PC-9 (cell line): ENCODE measurements at places on chromosomes 2 and 18. TPM values are rescaled to one million over a fixed set of nuclear protein-coding genes. Genes with fewer than 3 reads are reported as not detected.
A peak's percentile ranks its signal among the peaks of the same experiment; 100 is the strongest.

The MC2R gene
- not detected in 2 replicates for total RNA-seq

The PCARE gene
- not detected in 2 replicates for total RNA-seq

The ATP6V1B1 gene
- total RNA-seq = 7.8 and 13.9 TPM in 2 replicates

The GFPT1 gene
- 58.3 and 60.2 TPM in 2 replicates for total RNA-seq

DNA sequence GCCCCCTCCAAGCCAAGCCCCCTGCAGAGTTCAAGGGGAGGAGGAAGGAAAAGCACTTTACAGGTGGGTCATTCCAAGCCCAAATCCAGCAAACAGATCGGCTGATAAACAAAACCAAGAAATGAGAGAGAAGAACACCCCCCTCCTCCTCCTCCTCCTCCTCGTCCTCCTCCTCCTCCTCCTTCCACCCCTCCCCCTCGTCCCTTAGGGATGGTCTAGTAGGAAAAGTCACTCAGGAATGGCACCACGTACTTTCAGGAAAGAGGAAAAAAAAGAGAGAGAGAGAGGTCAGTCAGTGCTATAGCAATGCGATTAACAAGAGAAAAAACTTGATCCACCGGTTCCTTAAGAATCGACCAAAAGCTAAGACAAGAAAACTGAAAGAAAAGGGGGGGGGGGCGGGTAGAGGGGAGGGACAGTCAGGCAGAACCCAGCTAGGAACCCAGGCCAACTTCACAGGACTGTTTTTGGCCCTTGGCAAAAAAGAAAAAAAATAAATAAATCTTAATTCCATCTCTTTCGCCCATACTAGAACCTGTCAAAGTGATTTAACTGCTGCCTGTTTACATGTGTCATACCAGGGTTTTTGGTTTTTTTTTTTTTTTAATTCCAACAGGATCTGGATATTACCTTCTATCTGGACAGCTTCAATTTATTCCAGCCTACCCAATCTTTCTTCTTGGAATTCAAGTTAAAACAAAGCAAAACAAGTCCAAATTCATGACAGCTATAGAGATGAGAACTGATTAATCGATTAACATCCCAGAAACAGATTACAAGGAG is 906 bp downstream of the IKZF2 start:
- peaks cover 32% of the 10 kb centered on the region for H3K4me1 ChIP-seq
- 0 out of 2 replicates have a peak, but pooled peaks cover 7% of the 10 kb centered on the region for H3K36me3 ChIP-seq
- H3K27ac ChIP-seq = peak overlapping the region; percentile 86

DNA sequence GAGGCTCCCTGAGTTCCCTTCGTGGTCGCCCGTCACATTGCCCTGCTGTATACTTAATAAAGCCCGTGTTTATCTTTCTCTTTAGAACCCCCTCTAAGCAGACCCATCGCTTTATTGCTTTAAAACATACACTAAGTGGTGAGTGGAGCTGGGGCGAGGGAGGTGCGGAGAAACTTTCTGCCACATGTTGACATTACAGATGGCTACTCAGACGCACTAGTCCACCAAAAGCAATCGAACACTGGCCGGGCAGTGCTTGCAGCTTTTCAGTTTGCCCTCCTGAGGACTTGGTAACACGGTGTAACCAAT is 859 bp upstream of the COLEC12 start:
- DNase-seq = no peak
- no peaks in the 10 kb centered on the region for H3K36me3 ChIP-seq
- no peak overlapping the region for H3K4me3 ChIP-seq

DNA sequence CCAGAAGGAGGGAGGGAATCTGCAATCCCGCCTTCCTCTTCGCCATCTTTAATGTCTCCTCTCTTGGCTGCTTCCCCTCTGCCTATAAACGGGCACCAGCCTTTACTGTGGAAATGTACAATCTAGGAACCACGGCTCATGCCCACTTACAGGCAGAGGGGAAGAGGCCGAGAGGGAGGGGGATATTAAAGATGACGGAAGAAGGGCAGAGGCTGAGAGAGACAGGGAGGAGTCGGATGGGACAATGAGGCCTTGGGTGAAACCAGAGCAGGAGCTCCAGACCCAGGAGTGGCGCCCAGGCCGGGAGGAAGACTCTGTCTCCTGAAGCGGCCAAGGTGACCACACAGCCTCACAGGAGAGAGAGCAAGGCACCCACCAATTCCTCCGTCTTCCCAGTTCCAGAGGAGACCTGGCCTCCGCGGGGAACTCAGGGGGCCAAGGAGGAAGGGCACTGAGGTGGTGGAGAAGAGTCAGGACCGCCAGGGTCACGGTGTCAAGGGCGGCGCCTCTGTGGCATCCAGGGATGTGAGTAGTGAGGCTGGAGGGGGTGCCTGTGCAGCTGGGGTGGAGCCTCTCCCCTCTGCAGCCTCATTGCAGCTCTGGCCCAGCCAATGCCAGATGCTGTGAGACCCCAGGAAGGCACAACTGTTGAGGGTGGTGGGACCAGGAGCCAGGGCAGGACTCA is 67.8 kb downstream of the CIB4 start:
- H3K4me1 ChIP-seq = peaks cover 15% of the 10 kb centered on the region
- H3K36me3 ChIP-seq = no peaks in the 10 kb centered on the region
- DNase-seq = no peak
- H3K27me3 ChIP-seq = no peaks in the 10 kb centered on the region
- no peak overlapping the region for H3K27ac ChIP-seq

GRCh38 chr18:32754508-32755263 is 18.1 kb downstream of the KLHL14 start:
- DNase-seq = no peak
- H3K4me1 ChIP-seq = no peaks in the 10 kb centered on the region
- H3K4me3 ChIP-seq = no peak overlapping the region
- H3K27me3 ChIP-seq = no peaks in the 10 kb centered on the region
- no peaks in the 10 kb centered on the region for H3K36me3 ChIP-seq

DNA sequence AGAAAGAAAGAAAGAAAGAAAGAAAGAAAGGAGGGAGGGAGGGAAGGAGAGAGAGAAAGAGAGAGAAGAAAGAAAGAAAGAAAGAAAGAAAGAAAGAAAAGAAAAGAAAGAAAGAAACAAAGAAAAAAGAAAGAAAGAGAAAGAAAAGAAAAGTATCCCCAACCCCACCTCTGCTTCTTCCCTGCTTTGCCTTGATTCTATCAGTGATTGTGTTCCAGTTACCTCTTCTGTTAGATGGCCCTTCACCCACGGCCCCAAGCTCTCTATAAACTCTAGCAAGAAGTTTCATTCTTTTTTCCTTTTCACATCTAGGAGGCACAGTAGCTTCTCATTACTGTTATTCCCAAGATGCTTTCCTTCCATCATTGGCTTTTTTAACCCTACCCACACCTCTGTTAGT is 1097.5 kb upstream of the ZEB2 start:
- DNase-seq = no peak
- H3K4me3 ChIP-seq = no peak overlapping the region
- no peaks in the 10 kb centered on the region for H3K36me3 ChIP-seq
- H3K4me1 ChIP-seq = 0 out of 2 replicates have a peak, but pooled peaks cover under 1% of the 10 kb centered on the region
- H3K27ac ChIP-seq = no peak overlapping the region

DNA sequence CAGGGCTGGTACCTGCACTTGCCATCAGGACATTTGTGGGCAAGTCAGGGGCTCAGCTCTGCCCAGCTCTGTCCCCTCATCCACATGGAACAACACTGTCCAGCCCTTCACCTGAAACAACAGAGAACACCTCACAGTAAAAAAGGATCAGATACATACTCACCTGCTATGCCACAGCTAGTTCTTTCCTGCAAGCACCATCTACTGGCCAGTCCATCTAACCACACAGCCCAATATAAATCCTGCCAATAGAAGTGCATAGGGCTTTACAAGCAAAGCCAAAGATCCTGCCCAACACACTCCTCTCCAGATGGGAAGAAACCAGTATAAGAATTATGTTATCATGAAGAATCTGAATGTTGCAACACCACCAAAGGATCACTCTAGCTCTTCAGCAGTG is 52.2 kb upstream of the GALNT13 start:
- H3K4me1 ChIP-seq = no peaks in the 10 kb centered on the region
- no peaks in the 10 kb centered on the region for H3K36me3 ChIP-seq
- H3K27ac ChIP-seq = no peak overlapping the region
- no peak for DNase-seq

GRCh38 chr2:109446278-109447131 is 167.3 kb downstream of the SEPTIN10 start:
- peaks cover 9% of the 10 kb centered on the region; the same call in 1 of the 2 replicates for H3K36me3 ChIP-seq
- H3K4me3 ChIP-seq = no peak overlapping the region
- no peaks in the 10 kb centered on the region for H3K27me3 ChIP-seq
- H3K4me1 ChIP-seq = no peaks in the 10 kb centered on the region
- no peak for DNase-seq

DNA sequence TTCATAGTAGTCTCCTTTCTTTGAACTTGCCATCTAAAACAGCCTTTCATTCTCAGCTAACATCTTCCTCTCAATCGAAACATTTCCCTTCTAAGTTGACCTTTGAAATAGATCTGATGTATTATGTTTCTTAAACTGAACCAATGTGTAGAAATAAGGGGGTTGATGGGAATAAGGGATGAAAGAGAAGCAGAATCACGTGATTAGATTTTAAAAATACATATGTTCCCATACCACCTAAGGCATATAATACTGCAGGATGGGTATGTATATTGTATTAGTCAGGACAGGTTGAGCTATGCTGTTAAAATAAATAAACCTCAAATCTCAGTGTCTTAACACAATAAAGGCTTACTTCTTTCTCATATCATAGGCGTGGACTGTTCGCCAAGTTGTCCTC is 207.5 kb upstream of the SRD5A2 start:
- H3K4me3 ChIP-seq = no peak overlapping the region
- H3K27me3 ChIP-seq = no peaks in the 10 kb centered on the region
- peaks cover 7% of the 10 kb centered on the region; the same call in 1 of the 2 replicates for H3K4me1 ChIP-seq
- no peak for DNase-seq
- H3K27ac ChIP-seq = no peak overlapping the region
- H3K36me3 ChIP-seq = peaks cover 6% of the 10 kb centered on the region; the same call in 1 of the 2 replicates

DNA sequence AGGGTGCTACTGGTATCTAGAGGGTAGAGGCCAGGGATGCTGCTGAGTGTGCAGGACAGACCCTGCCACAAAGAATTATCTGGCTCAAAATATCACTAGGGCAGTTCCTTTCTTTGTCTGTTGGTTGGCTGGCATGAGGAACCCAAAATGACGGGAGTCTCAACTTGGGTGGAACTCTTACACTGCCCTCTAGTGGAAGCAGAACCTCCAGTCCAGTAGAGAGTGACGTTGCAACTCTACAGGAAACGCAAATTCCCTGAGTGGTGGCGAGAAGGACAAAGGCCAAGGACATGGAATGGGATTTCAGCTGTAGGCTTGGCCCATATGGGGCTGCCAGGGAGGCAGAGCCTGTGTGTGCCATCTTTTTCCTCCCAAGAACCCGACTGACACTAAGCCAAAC is 47.1 kb downstream of the COPS8 start:
- H3K4me3 ChIP-seq = no peak overlapping the region
- no peaks in the 10 kb centered on the region for H3K27me3 ChIP-seq
- DNase-seq = no peak
- no peak overlapping the region for H3K27ac ChIP-seq
- no peaks in the 10 kb centered on the region for H3K36me3 ChIP-seq

GRCh38 chr2:211259831-211260476 is 703.6 kb downstream of the CPS1 start:
- no peaks in the 10 kb centered on the region for H3K27me3 ChIP-seq
- H3K36me3 ChIP-seq = no peaks in the 10 kb centered on the region
- H3K4me3 ChIP-seq = no peak overlapping the region
- H3K4me1 ChIP-seq = no peaks in the 10 kb centered on the region
- H3K27ac ChIP-seq = no peak overlapping the region

DNA sequence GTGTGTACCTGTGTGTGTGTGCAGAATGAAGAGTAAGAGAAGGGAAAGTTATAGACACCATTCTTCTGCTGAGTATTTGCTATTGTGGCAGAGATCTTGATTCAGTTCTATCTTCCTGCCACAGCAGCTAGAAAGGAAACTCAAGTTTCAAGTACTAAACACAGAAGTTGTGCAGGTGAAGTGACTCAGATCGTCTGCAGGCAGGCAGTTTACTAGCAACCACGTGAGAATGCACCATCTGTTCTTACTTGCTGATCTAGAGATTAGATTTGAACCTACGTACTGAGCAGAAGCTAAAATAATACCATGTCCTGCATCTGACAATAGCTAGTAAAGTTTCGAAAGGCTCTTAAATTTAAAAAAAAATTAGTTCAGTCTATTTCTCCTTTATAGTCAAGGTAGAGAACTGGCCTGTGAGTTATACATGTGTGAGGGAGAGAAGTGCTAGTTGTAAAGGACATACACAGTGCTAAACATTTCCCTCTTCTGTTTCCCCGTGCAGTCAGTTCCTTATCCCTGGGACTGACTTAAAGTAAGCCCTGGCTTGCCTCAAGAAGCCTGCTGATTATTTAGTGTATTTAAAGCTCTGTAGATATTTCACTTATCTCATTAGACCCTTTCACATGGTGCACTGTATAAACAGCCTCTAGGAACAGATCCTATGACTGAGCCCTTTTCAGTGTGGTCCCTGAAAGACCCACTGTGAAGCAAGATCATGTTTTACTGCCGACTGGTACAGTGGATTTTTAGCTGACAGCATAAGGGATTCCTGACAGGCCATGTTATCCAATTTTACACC is 45.0 kb downstream of the SLC38A11 start:
- H3K27me3 ChIP-seq = no peaks in the 10 kb centered on the region
- H3K36me3 ChIP-seq = no peaks in the 10 kb centered on the region
- no peak for DNase-seq
- H3K4me1 ChIP-seq = peaks cover 36% of the 10 kb centered on the region
- no peak overlapping the region for H3K27ac ChIP-seq

- H3K36me3 ChIP-seq = no peaks in the 10 kb centered on the region
- no peak overlapping the region for H3K27ac ChIP-seq
- no peak overlapping the region for H3K4me3 ChIP-seq
- no peak for DNase-seq
- H3K27me3 ChIP-seq = peaks cover 87% of the 10 kb centered on the region
Measured at GRCh38 chr2:242054881-242055801, 185.6 kb downstream of the RTP5 start.

- H3K4me3 ChIP-seq = no peak overlapping the region
- no peak overlapping the region for H3K27ac ChIP-seq
- DNase-seq = no peak
- no peaks in the 10 kb centered on the region for H3K4me1 ChIP-seq
- peaks cover 33% of the 10 kb centered on the region; the same call in 1 of the 2 replicates for H3K27me3 ChIP-seq
Measured at GRCh38 chr2:236892721-236893120, 193.0 kb upstream of the COPS8 start.

DNA sequence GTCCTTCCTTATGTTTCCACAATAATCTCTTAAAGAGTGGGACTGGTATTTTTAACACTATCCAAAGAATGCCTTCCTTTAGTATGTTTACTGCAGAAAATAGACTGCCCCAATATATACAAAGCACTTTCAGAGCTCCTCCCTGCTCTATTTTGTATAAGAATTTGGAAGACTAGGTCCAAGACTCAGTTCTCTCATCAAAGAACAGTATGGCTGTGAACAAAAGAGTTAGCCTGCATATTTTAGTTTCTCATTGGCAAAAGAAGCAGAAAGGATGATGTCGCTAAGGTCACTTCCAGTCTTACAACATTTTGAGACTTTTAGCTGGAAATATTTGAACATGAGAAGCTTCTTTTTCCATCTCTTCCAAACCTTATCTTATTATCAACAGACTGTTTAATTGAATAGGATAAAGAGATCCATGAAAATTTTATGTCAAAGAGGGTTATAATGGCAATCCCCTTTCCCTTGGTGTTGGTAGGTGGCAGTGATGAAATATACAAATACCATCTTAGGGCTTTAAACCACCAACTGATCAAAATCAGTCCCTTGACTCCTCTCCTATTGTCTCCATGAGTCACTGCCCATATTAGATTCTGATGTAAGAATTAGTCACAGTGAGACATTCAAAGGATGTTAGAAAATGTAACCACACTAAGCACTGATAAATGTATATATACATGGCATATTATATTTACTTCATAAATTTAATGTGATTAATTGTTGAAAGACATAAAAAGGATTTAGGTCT is 266.9 kb upstream of the DSEL start:
- H3K4me1 ChIP-seq = peaks cover 17% of the 10 kb centered on the region
- no peak for DNase-seq
- no peaks in the 10 kb centered on the region for H3K36me3 ChIP-seq
- peak overlapping the region; percentile 70 for H3K27ac ChIP-seq
- H3K27me3 ChIP-seq = no peaks in the 10 kb centered on the region
- no peak overlapping the region for H3K4me3 ChIP-seq
